Stimulated activated CD4-positive, alpha-beta T cell treated with anti-CD3 and anti-CD28 coated beads, Interleukin-4, amount 100 ng/mL, for 1 hour (primary cell): ENCODE measurements at places on chromosomes 7 and 10.

DNA sequence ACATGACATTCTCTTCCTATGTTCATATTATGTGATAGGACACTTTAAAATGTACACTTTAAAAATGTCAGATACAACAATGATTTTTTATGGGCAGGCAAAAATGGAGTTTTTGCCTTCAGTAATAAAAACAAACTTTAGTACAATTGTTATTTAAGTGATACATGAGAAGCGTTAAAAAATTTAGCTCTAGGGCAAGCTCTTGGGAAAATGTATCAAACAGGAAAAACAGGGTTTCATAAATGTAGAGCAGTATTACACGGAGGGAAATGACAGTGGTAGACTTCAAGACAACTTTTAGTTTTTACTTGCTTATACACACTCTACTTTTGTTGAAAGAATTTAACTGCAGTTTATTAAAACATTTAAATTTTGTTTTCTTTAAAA is 1.5 kb downstream of the FHIP2A start:
- no peak for DNase-seq

DNA sequence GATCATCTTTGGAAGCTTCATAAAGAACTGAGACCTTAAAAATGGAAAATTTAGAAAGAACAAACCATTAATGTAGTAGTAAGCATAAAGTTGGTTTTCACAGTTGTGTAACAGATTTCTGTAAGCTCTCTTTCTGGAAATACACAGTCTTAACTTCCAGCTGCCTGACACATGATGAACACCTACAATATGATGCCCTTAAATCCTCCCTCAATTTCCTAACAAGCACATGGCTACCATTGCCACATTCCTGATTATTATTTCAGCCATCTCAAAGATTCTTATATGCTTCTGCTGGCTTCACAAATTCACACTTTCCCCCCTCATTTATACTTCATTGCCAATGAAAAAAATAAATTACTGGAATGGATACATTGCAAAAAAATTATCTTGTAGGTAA is 49.4 kb downstream of the PLXDC2 start:
- DNase-seq, result no peak

GRCh38 chr7:20238754-20239324 is 21.7 kb upstream of the MACC1 start:
- DNase-seq, result no peak

- no peak for DNase-seq
Measured at GRCh38 chr7:112987171-112987570, 99.5 kb downstream of the GPR85 start.

DNA sequence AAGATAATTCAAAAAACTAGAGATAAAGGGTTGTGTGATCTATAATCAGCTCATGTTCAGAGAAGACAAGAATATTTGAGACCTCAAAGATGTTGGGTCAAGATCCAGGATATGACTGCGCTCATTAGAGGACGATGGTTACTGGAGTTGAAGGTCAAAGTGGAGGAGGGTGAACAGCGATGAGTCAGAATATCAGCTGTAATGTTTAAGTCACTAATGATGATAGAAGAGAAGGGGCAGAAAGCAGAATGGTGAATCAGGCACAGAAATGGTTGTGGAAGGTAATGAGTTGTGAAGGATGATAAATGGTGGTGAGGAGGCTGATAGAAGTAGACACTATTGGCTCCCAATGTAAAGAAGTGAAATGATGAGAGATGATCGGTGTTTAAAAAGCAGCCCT is 540.3 kb downstream of the INHBA start:
- DNase-seq, result no peak

- DNase-seq, result no peak
Measured at GRCh38 chr10:15461353-15462108, 90.4 kb upstream of the FAM171A1 start.

GRCh38 chr7:45978010-45978681 is 57.1 kb upstream of the IGFBP3 start:
- DNase-seq, result no peak

GRCh38 chr10:12902851-12903358 is 98.6 kb downstream of the CCDC3 start:
- DNase-seq, result no peak

DNA sequence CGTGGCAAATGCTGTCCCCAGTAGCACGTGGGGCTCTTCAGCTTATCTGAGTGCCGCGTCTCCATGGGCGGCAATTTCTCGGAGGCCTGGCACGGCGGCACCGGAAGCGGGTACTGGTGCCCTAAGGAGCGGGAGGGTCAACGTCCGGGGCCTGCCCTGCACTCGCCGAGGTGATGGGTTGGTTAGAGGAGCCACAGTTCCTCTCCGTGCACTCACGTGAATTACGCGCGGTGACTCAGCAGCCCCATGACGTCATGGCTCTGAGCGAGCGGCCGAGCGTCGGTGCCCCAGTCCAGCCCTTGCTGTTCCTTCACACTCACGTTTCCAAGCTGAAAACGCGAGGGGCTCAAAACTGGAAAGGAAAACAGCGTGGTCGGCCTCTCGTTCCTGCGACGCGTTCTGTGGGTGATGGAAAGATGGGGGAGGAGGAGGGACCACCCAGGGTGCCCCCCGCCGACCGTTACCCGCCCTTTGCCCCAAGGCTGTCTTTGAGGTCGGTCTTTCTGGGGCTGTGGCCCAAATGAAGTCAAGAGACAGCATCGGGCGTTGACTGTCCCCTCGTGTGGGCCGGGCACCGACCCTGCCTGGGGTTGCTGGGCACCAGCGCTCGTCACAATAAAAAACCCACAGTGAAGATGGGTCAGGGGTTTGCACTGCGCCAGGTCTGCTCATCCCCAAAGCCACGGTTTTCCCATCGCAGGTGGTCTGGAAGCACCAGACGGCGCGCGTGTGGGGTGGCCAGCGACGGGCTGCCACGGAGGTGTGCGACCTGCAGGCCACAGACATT is 70.4 kb upstream of the CFAP46 start:
- no peak for DNase-seq

GRCh38 chr7:74293577-74293908 is 4.3 kb downstream of the CLIP2 start:
- no peak for DNase-seq

GRCh38 chr7:91198371-91198770 is 65.9 kb upstream of the FZD1 start:
- DNase-seq, result no peak
